ENCODE measurements at places on chromosomes 4 and X.

DNA sequence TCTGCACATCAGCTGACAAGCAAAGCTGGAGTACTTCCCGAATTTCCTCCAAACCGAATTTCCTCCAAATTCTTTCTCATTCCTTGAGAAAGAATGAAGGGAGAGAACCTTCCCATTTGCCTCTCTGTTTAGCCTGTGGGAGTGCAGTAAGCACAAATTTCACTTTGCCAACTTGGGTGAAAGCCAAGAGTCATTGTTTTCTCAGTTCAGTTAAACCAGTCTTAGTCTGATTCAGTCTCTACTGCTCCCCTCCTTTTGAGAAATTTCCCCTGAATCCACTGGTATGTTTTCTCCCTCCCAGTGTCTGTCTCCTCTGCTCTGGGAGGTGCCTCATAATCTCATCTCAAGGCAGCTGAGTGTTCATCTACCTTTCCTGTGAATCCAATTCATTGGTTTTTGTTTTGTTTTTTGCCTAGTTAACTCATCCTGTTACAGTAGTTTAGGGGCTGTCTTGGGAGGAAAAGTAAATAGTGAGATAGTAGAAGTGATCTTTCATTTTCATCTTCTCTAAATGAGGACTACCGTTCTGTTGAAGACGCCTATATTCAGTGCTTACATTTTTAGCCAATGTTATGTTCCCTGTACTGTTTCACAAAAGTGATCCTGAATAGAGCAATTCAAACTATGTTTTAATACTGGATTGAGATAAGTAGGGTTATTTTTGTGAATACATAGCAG lies 49.0 kb downstream of the SYTL5 start:
- no peak for DNase-seq

GRCh38 chrX:17679820-17680219 lies 57.5 kb upstream of the SCML1 start:
- no peak for DNase-seq

GRCh38 chr4:164888096-164888715 lies 11.2 kb downstream of the APELA start:
- no peak for DNase-seq

- no peak for DNase-seq
Observed at GRCh38 chrX:115449742-115450141, 111.2 kb upstream of the PLS3 start.

DNA sequence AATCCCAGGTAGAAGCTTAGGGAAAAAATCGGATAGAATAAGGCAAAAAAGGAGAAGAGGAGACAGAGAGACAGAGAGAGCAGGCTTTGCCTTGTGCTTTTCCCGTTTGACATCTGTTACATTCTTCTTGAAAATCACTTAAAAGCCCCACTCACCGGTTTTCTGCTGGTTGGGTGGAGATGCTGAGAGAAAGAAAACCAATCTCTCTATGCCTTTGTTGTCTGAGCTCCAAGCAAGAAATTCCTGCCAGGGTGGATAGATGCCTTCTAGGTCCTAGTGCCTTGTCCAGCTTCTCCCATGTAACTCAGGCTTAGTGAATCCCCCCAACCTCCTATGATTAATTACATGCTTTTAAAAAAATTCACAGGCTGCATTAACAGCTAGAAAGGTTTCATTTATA lies at the start of gene DCX:
DCX (minus strand) TSS at position 210 of the 400 bp plus-strand sequence. CDS start 1,794 bp downstream, outside the sequence.
- peak; percentile 22 for DNase-seq

DNA sequence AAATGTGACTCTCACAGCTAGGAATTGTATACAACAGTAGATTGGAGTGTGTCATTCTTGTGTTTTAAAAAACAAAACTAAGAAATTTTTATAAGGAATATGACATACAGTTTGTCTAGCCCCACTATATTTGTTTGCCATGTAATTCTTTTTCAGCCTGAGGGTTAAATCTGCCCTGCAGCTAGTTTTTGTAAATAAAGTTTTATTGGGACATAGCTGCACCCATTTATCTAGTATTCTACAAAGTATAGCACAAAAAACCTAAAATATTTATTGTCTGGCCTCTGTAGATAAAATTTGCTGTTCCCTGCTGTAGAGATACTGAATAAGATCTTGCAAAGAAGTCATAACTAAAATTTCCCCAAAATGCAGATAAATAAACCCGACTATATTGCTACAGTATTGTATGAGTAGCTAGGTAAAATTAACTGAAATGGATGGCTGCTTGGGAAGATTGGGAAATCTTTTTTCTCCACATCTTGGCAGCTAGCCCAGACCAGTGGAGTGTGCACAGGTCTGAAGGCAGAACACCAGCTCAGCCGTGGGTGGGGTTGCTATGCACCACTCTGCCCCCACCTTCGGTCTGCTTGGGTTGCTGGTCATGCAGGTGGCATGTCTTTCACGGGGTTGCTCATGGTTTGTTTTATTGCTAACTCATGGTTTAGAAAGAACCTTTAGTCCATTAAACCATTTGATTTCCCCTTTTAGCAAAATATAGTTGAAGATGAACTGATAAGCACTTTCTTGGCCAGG lies 127.9 kb downstream of the KLHL8 start:
- DNase-seq, result no peak

GRCh38 chr4:142778900-142779299 lies 67.2 kb downstream of the INPP4B start:
- no peak for DNase-seq

GRCh38 chrX:133053861-133054598 lies 42.9 kb downstream of the USP26 start:
- DNase-seq, result no peak

GRCh38 chr4:93878566-93878965 lies 50.0 kb downstream of the ATOH1 start:
- DNase-seq, result no peak

DNA sequence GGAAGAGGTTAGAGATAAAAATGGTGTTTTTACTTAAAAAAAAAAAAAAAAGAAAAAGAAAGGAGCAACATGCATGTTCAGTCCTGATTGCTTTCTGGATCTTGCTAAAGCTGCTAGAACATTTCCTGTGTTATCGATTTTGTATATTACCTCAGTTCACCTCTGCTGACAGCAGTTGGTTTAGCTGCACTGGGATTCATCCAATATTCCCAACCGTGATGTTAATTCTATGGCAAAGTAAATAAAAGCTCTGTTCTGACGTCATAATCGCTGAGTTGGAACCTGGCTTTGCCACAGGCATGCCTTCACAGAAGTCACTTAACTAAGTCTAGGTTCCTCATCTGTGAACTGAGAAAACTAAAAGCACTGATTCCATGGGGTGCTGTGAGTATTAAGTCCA lies 90.7 kb upstream of the SORBS2 start:
- no peak for DNase-seq

- DNase-seq, result no peak
Observed at GRCh38 chrX:102063445-102064074, 61.9 kb upstream of the TCEAL2 start.

- DNase-seq, result no peak
Observed at GRCh38 chr4:76964769-76965168, 15.2 kb downstream of the SEPTIN11 start.

DNA sequence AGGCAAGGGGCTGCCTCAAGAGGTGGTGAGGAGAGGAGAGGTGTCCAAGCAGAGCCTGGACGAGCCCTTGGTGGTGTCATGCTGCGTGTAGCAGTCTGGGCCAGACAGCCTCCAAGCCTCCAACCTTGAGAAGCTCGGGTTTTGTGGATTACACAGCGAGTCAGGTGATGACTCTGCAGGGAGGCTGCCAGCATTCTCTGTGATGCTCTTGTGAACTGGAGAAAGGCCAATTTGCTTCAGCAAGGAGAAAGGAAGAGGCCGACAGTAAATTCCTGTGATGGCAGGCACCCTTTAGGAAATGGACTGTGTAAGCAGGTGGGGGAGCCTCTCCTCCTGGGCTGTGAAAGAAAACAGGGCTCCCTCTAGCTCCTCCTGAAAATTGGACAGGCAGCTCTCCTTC lies 36.0 kb upstream of the CD99L2 start:
- DNase-seq, result no peak

DNA sequence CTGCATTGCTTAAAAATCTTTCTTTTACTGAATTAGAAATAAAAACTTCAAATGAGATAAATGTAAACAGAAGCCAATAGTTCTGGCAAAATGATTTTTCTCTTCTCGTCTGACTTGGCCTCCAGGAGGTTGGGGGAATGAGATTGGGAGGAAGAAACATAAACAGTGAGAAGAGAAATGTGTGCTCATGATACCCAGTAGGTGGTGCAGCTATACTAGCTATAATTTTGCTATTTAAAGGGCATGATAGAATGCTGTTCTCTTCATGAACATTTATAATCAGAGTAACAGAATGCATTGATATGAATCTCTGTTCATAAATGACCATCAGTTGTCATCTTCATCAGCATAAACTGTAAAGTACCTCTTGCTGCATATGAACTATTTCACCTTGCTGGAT lies 85.5 kb downstream of the TACR3 start:
- DNase-seq, result no peak

DNA sequence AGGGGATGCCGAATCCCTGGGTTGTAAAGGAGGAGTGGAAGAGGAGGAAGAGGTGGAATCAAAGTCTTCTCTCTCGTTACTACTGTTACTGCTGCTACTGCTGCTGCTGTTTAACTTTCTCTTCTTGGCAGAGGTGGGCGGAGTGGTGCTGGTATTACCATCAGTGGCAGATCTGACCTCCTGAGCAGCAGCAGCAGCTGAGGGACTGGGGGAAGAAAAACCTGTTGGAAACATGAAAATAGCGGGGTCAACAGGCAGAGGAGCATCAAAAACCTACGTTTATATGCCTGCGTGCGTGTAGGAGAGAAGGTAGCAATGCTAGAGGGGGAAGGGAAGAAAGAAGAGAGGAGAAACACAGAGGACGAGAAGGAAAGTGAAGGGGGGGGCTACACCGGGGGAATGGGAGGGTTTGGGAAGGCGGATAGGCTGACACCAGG lies 339 bp downstream of the CUL4B start:
- DNase-seq, result no peak

GRCh38 chr4:17373666-17374065 lies 138.2 kb downstream of the QDPR start:
- no peak for DNase-seq

DNA sequence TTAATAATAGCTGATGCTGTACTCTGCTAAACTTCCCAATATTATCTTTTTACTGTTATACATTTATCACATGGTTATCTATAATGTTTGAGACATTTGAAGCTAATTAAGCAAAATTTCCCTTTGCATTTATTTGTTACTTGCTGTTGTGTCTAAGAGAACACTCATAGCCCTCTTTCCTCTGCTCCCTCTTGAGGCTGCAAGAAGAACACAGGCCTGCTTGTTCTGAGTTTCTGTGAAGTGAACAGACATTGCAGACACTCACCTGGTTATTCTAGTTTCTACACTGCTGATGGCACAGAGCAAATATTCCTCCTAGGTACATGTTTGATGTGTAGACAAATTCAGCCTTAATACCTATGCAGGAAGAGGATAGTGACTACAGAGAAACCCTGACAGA lies 367.8 kb downstream of the GASK1B start:
- no peak for DNase-seq

GRCh38 chr4:165813606-165814005 lies 59.4 kb upstream of the TLL1 start:
- no peak for DNase-seq

DNA sequence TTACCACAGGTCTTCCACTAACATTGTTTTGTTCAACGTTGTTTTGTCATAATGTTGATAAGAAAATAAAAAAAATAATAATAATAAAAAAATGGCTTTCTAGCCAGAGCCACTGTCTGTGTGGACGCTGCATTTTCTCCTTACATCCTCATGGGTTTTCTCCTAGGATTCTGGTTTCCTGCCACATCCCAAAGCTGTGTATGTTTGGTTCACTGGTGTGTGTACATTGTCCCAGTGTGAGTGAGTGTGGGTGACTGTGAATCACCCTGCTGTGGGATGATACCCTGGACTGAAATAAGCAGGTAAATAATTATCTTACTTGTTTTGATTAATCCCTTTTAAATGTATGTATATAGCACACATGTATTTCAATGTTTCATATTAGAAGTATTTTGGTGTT lies 2154.4 kb upstream of the AGA start:
- no peak for DNase-seq

GRCh38 chr4:83723609-83724008 lies 187.7 kb downstream of the GPAT3 start:
- DNase-seq, result no peak

DNA sequence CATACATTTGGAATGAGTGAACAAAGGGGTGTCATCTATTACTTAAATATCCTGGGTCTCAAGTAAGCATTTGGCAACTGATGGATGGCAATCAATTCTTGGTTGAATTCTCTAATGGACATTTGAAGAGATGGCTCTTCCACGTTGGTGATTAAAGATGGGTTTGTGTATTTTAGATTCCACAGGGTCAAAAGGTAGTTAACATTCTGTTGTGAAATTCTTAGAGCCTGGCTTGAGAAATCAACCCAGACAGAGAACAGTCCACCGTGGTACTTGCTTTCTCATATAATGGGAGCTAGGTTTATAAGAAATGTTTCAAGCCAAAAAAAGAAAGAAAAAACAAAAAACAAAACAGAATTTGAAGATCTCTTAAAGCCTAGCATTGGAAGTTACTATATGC lies 355.9 kb upstream of the PITX2 start:
- no peak for DNase-seq

DNA sequence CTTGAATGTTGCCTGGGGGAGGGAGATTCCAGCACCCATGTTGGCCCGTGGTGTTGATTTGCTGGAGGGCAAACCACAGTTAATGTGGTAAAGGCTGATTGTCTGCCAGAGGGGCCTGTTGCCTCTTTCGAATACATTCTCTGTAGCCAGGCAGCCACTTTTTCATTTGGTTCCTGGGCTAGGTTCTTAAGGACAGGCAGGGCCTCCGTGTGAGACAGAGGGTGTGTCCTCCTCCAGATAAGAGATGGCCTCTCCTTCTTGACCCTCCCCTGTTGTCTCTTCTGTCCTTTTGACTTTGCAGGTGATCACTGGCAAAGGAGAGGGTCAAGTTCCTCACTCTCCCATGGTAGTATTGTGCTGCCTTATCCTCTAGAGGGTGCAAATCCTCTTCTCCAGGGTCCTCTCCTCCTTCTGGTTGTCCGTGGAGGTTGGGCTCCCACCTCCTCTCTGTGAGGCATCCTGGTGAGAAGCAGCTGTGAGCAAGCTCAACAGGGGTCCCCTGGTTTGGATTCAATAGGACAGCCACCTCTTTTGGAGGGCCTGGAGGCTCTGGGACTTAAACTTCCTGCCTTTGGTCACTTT lies 44.9 kb downstream of the ZNF182 start:
- DNase-seq, result no peak

DNA sequence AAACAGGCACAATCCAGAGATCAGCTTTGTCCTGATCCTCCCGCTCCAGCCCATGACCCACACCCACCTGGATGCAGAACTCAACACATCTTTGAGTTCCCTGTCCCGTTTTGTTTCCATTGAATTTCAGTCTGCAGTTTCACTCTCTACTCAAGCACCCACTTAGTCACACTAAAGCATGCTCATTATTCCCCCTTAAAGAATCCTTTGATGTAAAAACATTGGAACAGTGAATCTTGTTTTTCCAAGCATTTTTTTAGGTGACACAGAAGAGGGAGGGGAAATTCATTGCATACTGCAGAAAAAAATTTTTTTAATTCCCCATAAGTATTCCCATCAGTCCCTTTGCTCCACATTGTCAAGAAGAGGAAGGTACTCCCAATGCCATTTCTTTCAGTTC lies 249.7 kb upstream of the TTC29 start:
- DNase-seq, result no peak

GRCh38 chrX:109840585-109840984 lies 107.5 kb upstream of the ACSL4 start:
- DNase-seq, result peak; percentile 51

GRCh38 chr4:101158134-101158482 lies 189.2 kb downstream of the PPP3CA start:
- peak; percentile 75 for DNase-seq

All from putamen (tissue), 1 donor.